MM.1S (cell line): ENCODE measurements at places on chromosomes 3 and 15.
A peak's percentile ranks its signal among the peaks of the same experiment; 100 is the strongest.

DNA sequence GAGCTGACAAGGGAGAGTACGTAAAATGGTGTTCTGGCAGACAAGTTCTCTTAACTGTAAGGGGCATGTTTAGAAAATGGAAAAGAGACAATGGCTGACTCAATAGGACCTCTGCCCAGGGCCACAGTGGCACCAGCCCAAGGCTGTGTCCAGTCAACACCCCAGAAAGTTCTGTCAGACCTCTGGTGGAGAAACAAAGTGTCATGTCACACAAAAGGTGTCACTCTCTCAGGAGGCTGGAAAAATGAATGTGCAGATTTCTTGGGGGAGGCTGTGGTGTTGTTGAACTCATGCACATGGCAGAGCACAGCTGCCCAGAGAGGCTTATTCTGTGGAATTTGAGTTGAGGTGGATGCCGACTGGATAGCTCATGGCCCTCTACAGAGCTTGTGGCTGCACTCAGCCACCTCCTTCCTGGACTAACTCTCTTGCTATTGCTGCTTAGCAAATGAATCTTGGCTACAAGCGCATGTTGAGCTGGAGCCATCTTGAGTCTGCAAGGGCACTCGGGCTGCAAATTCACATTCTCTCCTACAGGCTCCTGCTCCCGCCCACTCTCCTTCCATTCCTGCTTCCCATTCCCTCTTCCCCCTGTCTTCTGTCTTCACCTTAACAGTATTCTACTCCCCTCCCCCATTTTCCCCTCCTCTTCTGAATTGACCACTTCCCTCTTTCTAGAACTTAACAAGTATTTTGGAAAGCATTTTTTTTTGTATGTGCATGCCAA is 55.8 kb upstream of the SLC7A14 start:
- no peak for DNase-seq

- DNase-seq: no peak
Measured at GRCh38 chr3:131405411-131405810, 23.8 kb downstream of the NUDT16 start.

GRCh38 chr3:148493631-148494030 is 204.1 kb upstream of the AGTR1 start:
- DNase-seq: no peak

DNA sequence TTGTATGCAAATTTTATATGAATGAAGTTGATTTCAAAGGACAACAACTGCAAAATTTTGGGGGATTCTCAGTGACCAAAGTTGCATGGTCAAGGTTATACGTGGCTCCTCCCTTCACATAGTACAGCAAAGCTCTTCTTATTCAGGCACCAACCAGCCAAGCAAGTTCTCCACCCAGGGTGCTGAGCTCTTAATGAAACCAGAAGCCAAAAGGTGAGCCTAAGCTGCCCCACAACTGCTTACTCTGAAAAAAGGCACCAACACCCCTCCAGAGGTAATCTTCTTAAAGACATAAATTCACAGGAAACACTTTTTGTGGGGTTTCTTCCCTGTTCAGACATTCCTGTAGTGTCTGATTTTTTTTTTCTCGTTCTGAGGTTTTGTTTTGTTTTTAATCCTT is 106.1 kb upstream of the GMNC start:
- no peak for DNase-seq

DNA sequence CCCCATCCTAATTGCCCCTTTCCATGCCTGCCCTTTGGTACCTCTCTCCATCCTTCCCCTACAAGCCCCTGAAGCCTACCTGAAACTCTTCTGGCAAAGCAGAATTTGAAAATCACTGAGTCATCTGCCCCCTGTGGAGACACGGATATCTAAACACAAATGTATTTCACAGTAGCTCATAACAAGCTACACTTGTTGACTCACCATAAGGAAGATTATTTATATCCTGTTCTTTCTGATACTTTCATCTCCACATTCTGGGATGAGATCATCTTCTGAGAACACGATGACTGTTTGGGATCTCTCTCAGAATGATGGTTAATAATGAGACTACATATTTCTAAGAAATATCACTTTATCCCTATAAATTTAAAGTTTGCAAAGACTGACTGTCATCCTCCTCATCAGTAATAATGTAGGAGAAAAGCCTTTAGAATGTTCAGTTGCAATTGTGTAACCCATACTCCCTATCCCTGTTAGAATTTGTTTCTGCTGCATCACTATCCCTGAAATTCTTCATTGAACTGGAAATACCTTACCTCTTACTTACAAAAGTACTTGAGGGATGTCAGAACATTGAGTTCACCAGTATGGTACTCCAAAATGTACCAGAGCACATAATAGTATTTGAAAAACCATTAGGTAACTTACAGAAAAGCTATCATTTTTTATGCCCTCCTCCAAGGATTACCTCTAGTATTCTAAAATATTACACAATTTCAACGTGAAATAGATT is 116.1 kb upstream of the IL12A start:
- DNase-seq: peak; percentile 21

- DNase-seq: peak; percentile 59
Measured at GRCh38 chr3:151282921-151283320, 4.6 kb upstream of the P2RY14 start.

DNA sequence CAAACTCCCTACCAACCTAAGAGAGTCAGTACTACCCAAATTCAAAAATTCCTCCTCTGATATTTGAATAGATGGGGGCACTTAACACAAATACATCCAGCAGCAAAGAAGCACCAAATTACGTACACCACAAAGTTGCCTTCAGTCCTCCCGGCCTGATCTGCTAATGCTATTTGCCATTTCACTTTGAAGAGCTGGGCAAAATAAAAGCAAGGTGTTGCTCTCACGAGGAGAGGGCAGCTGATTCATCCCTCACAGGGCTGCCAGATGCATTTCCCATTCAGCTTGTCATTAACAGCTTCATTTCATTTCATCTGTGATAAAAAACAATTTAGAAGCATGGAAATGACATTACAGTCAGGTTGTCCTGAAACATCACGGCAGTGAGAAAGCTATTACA is 283.4 kb upstream of the VEPH1 start:
- DNase-seq: no peak

DNA sequence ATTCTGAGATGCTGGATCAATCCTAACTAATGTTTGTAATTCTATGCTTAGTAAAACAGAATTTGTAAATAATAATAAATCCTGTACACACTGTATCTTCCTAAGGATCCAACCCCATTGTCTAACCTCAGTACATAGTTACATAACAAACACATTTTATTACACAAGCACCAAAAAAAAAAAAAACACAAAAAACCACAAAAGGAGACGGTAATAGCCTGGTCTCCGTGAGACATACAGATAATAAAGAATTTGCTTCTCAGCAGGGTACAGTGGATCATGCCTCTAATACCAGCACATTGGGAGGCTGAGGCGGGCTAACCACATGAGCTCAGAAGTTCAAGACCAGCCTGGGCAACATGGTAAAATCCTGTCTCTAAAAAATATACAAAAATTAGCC is 558.7 kb downstream of the MAGI1 start:
- DNase-seq: no peak
